ENCODE measurements at places on chromosomes 6 and 20.
A peak's percentile ranks its signal among the peaks of the same experiment; 100 is the strongest.

GRCh38 chr20:48226642-48227041 lies 441.4 kb upstream of the SULF2 start:
- DNase-seq = no peak

DNA sequence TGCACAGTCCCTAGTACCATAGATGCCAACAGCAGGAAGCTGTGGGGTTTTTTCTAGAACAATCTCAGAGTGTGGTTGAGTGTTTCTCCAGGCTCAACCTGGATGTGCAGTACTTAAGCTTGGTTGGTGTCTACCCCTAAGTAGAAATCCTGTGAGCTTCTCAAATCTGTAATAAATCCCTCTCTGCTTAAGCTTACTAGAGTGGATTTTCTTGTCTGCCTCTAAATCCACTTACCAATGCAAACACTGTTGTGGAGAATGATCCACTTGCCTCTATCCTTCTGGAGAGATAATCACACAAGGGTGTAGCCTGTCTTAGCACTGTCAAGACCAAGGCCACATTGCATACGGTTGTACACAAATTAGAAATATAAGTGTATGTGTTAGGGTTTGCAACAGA lies 43.3 kb upstream of the CLIC5 start:
- no peak for DNase-seq

DNA sequence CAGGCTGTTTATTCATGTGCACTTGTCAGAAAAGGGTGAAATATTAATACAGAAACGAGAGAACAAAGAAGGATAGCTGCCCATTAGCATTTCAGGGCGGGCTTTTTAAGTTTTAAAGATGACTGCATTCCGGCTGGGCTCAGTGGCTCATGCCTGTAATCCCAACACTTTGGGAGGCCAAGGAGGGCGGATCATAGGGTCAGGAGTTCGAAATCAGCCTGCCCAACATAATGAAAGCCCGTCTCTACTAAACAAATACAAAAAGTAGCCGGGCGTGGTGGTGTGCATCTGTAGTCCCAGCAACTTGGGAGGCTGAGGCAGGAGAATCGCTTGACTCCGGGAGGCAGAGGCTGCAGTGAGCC lies 130.5 kb downstream of the HFE start:
- peak; percentile 43 for DNase-seq

- DNase-seq = peak; percentile 98
Measured at GRCh38 chr20:34222208-34222607, 19.0 kb upstream of the ASIP start.

DNA sequence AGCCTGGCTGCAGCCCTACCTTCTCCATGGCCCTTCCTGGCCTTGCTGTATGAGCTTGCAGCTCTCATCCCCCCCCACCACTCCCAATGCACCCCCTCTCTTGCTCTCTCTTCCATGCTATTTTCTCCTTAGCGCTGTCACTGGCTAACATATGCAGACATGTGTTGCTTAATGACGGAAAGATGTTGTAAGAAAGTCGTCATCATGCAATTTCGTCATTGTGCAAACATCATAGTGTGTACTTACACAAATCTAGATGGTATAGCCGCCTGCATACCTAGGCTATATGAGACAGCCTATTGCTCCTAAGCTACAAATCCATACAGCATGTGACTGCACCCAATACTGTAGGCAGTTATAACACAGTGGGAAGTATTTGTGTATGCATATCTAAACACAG lies 27.0 kb downstream of the ANGPT4 start:
- DNase-seq = no peak

GRCh38 chr6:158978757-158979156 lies 21.2 kb downstream of the RSPH3 start:
- DNase-seq = peak; percentile 56

DNA sequence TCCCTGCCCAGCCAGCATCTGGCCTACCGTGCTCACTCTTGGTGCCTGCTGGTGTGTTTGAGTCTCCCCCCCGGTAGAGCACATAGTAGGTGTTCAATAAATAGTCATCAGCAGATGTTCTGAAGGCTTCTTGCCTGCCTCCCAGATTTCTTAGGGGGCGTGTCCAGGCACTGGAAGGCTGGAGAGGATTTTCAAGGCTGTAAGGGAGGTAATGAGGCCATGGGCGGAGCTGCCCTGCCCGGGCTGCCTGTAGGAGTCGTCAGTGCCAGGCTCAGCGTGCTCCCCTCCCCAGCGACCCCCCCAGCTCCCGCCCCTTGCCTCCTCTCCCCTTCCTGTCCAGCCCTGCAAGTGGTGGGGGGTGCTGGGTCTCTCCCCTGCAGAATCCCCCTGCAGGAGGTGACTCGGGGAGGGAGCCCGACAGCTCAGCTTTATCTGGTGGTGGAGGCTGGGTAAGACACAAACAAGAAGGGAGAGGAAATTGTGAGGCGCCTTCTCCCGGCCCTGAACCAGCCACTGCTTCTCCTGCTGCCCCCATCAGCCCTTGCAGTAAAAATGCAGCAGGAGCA lies 55.9 kb downstream of the BCAS4 start:
- no peak for DNase-seq
